Hepatic stellate cell (primary cell): ENCODE measurements at places on chromosomes 12 and 14.

DNA sequence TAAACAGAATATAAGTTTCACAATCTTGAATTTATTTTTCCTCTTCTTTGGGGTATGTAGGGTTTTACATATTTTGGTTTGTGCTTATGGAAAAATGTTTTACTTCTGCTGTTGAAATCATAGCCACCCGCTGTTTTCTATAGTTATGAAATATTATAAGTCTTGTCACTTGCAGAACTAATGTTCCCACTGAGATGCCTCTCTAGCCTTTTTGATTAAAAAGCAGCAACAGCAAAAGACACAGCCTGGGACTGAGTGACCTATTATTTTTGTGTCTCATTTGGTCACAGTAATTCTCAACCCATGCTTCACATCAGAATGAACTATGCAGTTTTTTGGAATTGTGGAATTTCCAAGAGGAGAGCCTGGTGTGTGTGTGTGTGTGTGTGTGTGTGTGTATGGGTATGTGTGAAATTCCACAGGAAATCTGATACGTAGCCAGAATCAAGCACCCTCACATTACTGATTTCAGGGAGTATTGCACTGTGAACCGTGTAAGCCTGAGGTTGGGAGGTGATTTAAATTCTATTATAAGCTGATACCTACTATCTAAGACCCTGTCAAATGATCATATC is 55.7 kb upstream of the FRMD6 start:
- DNase-seq: no peak

DNA sequence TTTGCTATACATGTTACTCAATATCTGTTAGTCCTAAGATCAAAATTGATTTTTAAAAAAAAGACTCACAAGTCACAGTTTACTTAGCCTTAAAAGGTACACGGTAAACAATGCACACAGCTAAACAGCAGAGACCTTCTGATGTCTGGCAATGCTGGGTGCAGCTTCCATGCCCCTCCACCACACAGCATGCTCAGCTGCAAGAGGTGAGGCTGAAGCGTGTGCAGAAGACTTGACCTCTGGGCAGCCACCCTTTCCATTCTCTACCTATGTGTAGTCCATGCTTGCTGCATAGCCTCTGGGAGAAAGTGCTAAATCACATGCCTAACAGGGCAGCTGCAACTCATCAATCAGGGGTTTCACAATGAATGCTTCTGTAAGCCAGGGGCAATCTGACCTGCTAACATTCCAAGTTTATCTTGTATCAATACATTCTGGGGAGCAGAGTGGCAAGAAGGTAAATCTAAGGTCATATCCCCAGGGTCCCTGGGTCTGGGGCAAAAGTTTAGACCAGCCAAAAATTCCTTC is 44.5 kb upstream of the AMN1 start:
- DNase-seq: no peak

DNA sequence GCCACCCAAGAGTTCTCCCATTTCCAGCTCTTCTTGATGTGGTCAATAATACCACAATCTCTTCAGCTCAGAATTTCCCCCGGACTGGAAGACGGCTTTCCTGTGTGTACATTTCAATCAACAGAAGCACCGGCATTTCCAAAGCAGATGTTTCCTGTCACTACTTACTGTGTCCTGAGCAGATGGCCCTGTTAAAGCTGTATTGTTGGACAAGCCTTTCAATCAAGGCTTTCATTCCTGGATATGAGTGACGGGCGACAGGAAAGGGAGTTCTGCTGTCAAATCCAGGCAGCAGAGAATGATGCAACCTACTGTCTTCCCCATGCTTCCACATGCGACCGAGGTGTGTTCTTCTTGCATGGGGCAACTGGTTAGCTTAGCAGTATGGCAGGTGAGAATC is 76.4 kb upstream of the CCDC60 start:
- DNase-seq: no peak

DNA sequence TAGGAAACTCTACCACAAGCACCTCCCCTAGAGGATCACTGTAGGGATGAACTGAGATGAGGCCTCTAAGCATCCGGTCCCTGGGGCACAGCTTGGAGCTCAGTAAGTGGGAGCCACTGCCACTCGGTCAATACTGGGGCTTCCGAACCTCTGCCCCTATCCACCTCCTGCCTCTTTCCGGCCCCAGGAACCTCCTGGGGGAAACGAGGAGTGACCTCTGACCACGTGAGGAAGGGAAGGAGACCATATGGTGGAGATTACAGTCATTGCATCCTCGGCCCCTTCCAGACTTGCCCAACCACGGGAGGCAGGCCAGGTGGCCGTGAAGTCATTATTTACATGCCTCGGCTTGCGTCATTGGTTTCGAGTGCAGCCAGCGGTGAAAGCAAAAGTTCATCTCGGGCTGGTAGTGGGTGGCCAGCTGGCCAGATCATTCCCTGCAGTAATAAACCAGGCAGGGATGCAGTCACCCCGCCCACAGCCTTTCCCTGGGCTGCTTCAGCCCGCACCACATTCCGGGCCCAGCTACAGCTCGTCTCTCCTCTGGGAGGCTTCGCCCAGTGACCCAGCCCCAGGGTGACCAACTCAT is 65.4 kb downstream of the C14orf132 start:
- peak; percentile 97 for DNase-seq

DNA sequence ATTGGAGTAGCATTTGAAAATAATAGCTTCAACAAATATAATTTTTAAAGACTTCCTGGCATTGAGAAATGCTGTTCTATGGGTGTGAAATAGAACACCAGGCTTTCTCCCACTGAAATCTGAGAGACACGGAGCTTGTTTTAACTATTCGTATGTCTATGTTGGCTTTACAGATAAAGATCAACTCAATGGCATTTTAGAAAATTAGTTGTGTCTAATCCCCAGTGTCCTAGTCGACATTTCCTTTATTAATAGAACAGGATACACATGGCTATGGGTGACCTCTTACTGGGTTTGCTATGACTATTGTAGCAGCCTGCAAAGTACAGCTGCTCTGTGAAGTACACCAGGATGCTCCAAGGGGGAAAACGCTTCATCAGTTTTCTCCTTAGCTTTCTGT is 159.3 kb downstream of the SLC25A21 start:
- DNase-seq: no peak

GRCh38 chr12:27622436-27623195 is 73.6 kb upstream of the REP15 start:
- no peak for DNase-seq

DNA sequence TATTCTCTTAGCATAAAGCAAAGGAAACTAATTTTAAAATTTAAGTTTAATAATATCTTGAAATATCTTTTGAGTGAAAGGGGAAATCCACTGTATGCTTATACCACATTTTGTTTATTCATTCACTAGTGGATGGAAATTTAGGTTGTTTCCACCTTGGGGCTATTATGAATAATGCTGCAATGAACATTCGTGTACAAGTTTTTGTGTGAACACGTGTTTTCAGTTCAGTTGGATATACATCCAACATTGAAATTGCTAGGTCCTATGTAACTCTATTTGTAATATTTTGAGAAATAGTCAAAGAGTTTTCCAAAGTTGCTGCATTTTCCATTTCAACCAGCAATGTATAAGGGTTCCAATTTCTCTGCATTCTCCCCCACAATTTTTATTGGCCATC is 83.7 kb upstream of the ETV6 start:
- DNase-seq: no peak

DNA sequence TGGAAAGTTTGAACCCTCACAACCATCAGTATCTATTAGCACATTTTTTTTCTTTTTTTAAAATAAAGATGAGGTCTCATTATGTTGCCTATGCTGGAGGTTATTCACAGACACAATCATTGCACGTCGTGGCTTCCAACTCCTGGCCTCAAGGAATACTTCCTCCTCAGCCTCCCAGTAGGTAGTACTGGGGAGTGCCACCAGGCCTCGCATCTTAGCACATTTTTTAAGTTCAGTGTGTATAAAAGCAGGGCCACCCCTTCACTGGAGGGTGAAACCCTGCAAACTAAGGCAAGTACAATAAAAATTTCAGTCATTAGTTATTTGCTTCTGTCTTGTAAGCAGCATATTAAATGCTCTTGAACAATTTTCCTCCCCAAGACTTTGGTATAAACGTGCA is 114.2 kb upstream of the SINHCAF start:
- DNase-seq: no peak
